Activated CD4-positive, alpha-beta T cell treated with anti-CD3 and anti-CD28 coated beads for 48 hours (primary cell): ENCODE measurements at places on chromosomes 12 and 14.
A peak's percentile ranks its signal among the peaks of the same experiment; 100 is the strongest.

GRCh38 chr14:55605793-55606192, 25.8 kb downstream of the KTN1 start:
- no peak for DNase-seq

DNA sequence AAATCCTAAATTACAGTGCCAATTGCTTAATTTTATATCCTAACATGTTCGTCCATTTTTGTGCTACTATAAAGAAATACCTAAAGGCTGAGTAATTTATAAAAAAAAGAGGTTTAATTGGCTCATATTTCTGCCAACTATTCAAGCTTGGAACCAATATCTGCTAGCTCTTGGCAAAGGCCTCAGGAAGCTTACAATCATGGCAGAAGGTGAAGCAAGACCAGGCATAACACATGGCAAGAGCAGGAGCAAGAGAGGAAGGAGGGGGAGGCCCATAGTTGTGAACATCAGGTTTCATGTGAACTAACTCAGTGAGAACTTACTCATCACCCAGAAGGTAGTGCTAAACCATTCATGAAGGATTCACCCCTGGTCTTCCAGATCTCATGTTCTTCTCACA, 494.3 kb downstream of the CCER1 start:
- no peak for DNase-seq

DNA sequence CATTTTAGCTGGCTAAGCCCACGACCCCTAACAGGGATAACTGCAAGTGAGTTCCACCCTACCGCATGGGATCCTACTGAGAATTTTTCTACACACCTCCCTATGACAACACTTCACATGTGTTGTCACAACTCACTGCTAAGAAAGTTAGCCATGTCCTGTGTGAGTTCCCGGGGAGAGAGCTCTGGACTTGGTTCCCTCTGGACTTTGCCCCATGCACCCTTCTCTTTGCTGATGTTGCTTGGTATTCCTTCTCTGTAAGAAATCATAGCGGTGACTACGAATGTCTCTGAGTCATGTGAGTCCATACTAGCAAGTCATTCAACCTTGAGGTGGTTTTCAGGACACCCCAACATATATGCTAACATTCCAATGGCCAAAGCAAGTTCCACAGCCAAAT, 9.5 kb upstream of the CDKN3 start:
- no peak for DNase-seq

GRCh38 chr12:26867080-26867479, 34.1 kb upstream of the ITPR2 start:
- DNase-seq: no peak

- DNase-seq: no peak
Observed at GRCh38 chr12:127489061-127489460, 777.9 kb upstream of the TMEM132C start.

GRCh38 chr14:59688224-59689170, 111.9 kb upstream of the CCDC175 start:
- DNase-seq: peak; percentile 43

DNA sequence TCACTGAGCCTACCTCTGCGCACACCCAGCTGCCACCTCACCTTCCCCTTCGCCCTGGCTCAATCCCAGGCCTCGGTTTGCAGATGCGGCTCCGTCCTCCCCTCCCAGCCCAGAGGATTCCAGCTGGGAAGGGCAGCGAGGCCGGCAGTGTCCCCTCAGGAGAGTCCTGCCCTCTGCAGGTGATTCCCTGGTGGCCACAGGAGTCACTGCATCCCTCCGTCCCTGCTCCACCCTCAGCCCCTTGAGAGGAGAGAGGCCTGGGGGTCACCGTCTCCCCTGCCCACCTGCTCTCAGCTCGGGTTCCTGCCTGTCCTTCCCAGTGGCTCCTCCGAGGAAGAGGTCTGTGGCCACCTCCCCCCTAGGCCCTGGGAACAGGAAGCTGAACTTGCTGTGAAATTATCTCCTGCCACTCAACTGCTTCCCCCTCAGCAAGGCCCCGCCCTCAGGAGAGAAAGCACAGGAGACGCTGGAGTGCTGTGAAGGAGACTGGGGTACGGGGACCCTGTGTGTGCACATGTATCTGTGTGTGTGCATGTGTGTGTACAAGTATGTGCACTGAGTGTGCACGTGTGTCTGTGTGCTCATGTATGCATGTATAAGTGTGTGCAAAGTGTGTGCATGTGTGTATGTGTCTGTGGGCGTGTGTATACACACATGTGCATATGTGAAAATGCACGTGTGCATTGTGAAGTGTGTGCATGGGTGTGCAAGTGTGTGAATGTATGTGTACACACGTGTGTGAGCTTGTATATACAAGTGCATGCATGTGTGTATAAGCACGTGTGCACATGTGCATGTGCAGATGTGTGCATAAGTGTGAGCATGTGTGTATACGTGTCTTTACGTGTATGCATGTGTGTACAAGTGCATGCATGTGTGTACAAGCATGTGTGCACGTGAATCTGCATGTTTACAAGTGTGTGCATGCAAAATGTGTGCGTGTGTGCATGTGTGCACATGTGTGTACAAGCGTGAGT, 13.2 kb upstream of the GALNT9 start:
- DNase-seq: no peak

GRCh38 chr14:55976655-55977054, 141.6 kb upstream of the PELI2 start:
- DNase-seq: no peak

- no peak for DNase-seq
Observed at GRCh38 chr12:44314007-44314500, 478.2 kb downstream of the TMEM117 start.

- peak; percentile 49 for DNase-seq
Observed at GRCh38 chr14:50823051-50823761, 7.8 kb downstream of the NIN start.

GRCh38 chr14:102528431-102529170, 19.0 kb upstream of the ANKRD9 start:
- DNase-seq: no peak

DNA sequence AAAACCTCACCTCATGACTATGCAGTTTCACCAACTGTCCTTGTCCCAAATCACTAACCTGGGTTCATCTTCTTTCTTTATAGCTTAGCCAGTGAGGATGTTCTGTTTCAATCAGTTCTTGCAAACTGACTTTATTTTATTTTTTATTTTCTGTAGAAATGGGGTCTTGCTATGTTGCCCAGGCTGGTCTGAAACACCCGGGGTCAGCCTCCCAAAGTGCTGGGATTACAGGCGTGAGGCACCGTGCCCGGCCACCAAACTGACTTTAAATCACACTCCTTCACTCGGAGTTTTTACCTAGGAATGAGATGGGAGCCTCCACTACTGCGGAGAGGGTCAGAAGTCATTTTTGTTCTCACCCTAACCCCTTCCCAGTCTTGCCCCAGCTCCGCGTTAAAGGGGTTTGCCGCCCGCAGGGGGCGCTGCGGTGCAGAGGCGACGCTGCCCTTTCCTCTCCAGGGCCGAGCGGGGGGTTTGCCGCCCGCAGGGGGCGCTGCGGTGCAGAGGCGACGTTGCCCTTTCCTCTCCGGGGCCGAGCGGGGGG, 7.0 kb upstream of the B4GALNT3 start:
- peak; percentile 91 for DNase-seq

DNA sequence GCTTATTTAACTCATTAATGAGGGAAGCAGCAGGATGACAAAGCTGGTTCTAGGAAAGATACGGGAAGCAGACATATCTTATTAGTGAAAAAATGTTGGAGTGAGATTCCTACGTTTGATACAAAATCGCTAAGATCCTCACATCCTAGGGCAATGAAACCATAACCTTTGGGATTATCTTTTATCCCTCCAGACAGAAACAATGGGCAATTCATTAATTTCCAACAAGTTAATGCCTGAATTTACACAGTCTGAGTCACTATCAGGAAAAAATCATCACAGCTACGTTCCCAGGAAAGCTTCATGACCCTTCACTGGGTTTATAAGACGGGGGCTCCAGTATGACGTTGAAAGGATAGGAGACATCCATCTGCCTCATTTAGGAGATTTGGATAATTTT, 45.0 kb downstream of the SLC24A4 start:
- no peak for DNase-seq

GRCh38 chr14:61176686-61177085, 104.5 kb downstream of the TMEM30B start:
- no peak for DNase-seq

DNA sequence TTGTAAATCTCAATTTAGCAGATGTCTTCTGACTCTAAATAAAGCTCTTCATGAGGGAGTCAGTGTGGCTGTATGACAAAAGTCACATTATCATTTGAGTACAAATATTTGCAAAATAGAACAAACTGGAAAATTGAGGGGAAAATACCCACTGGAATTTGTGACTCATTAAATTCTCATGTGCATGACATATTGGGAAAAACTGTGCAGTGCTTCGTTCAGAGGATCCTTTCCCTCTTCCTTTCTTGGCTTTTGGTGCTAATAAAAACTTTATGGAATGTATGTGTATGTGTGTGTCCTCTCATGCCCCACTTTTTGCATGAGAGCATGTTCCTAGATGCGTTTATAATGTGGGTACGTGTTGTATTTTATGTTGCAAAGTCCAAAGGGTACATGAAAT, 267.8 kb downstream of the KTN1 start:
- DNase-seq: no peak

DNA sequence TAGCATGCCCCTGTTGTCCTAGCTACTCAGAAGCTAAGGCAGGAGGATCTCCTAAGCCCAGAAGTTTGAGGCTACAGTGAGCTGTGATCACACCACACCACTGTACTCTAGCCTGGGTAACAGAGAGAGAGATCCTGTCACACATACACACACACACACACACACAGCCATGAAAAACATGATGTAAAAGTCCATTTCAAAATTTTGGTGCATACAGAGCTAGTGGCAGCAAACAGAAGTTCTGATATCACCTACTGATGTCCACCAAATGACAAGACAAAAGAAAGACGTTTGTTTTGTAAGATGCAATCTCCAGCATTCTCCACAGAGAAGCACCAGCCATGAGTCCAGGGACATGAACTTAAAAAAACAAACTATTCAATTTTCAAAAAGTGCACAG, 15.9 kb downstream of the AREL1 start:
- no peak for DNase-seq

- DNase-seq: no peak
Observed at GRCh38 chr12:100474617-100475016, 951 bp downstream of the NR1H4 start.
